Cortex of kidney (tissue), 1 donor: ENCODE measurements at places on chromosomes 5 and 9.

GRCh38 chr5:169131616-169132301 is 169.2 kb downstream of the SLIT3 start:
- DNase-seq: no peak

- no peak for DNase-seq
These were observed 14.1 kb downstream of the LCN10 start for GRCh38 chr9:136728548-136729123.

- no peak for DNase-seq
These were observed 633 bp upstream of the PPP1R26 start for GRCh38 chr9:135478829-135479468.

- no peak for DNase-seq
These were observed at the start of gene SYNPO for GRCh38 chr5:150640311-150641005. TSS of gene SYNPO (plus strand) at chr5:150640660. CDS start at chr5:150648276, 7,616 bp downstream.

- DNase-seq: no peak
These were observed 92.7 kb downstream of the PCSK1 start for GRCh38 chr5:96340357-96340756.

- DNase-seq: no peak
These were observed 17.2 kb downstream of the ADAMTS13 start for GRCh38 chr9:133439337-133439736.

DNA sequence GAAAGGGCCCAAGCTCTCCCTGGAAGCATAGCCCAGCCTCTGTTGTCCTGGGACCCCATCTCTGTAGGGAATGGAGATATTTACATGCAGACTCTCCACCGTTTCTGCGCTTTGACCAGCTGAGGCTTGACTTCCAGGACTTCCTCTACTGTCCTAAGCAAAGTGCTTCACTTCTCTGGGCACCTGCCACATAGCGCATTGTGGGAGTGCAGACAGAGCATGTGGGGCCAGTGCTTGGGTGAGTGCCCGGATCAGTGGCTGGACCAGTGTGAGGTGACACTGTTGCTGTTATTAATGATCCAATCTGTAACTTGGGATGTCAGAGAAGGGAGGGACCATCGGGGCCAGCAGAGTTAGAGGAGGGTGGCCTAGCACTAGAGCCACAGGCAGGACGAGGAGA is 10.5 kb downstream of the CXCL14 start:
- no peak for DNase-seq

DNA sequence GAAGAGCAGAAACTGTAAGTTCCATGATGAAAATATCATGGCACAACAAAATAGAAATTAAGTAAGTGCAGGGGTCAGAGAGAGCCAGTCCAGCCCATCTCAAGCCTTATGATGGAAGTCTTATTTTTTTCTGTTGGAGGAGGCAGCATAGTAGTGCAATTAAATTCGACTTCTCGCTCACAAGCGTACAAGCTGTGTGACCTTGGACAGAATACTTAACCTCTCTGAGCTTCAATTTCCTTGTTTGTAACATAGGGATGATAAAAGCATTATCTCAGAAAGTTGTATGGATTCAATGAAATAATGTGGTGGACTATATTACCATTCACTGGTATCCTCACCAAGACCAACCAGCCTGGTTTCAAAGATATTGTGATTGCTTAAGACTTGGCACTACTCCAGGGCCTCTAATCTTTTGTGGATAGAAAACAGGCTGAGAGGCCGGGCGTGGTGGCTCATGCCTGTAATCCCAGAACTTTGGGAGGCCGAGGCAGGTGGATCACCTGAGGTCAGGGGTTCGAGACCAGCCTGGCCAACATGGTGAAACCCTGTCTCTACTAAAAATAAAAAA is 26.8 kb upstream of the MVB12B start:
- DNase-seq: no peak

DNA sequence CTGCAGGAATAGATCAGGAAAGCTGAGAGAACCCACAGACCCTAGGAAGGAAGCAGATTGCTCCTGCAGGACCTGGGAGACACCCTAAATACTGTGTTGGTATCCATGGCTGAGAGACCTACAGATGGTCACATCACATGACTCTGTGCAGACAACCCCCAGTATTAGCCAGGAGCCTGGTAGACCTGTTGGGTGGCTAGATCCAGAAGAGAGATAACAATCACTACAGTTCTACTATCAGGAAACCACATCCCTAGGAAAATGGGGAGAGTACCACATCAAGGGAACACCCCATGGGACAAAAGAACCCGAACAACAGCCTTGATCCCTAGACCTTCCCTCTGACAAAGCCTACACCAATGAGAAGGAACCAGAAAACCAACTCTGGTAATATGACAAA is 24.2 kb upstream of the MELK start:
- DNase-seq: no peak

DNA sequence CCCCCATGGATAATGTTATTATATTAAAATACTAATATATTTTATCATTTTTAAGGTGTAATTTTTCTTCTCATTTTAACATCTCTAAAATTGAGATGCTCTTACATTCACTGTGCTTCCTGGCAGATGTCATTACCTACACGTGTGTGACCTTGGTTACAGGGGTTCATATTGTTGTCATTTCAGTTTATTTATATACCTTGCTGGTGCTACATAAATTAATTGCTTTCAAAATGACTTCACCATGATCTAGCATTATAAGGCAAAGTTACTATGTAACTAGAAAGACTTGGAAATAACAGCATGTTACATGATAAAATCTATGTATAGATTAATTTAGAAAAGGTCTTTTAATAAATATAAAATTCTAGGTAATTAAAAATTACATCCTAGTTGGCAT is 60.9 kb downstream of the ARHGEF28 start:
- no peak for DNase-seq

DNA sequence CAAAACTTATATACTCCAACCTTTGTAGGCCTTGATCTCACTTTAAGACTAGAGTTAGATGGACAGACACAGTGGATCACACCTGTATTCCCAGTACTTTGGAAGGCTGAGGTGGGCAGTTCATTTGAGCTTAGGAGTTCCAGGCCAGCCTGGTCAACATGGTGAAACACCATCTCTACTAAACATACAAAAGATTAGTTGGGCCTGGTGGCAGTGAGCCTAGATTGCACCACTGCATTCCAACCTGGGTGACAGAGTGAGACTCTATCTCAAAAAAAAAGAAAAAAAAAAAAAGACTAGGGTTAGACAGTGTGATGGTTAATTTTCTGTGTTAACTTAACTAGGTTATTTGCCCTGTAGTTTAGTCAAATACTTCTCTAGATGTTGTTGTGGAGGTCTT is 74.1 kb downstream of the CFAP95 start:
- no peak for DNase-seq

DNA sequence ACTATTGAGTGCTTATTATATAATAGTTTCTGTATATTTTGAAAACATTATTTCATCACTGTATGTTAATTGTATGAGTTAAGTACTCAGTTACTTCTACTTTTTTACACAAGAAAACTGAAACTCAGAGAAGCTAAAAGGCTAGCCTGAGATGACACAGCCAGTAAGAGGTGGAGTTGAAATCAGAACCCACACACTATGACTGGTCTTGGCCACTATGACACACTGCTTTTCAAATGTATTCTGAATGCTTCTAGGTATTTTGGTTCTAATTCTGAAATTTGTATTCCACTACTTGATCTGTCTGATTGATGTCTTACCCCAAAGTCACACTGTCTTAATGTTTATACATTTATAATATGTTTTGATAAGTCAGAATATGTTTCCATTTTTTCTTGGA is 181.8 kb downstream of the ZDHHC21 start:
- DNase-seq: no peak

DNA sequence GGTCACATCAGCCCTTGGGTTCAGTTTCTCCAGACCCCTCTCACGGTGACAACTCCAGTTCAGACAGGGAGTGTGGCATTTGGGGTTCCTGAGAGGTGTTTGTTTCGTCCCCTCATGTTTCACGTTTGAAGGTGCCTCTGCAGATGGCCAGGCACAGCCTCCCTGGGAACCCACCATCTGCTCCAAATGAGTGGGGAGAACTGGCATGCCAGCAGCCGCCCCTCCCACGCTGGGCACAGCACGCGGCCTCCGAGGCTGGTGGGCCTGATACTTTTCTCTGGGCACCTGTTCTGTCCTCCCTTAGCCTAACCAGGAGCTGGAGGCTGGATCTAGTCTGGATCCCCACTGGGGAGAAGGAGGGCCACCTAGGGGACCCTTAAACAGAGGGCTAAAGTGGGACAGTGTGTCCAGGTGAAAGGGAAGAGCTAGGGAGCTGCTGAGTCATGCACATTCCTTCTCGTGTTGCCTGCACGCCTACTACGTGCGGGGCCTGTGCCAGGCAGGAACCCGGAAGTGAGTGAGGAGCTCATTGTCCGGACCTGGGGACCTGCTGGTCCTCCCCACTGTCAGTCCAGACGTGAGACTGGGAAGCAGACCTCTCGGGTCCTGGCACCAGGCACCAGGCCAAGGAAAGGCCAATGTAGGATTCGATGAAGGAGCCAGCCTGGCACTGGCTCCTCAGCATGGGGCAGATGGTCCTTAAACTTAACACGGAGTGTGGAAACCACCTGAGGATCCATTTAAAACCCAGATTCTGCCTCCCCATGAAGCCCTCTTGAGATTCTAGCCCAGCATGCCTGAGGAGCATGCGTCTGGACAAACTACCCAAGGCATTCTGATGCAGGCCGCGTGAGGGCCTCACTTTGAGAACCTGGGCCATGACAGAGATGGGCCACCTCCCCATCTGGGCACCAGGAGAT is 11.7 kb downstream of the DNM1 start:
- DNase-seq: no peak

DNA sequence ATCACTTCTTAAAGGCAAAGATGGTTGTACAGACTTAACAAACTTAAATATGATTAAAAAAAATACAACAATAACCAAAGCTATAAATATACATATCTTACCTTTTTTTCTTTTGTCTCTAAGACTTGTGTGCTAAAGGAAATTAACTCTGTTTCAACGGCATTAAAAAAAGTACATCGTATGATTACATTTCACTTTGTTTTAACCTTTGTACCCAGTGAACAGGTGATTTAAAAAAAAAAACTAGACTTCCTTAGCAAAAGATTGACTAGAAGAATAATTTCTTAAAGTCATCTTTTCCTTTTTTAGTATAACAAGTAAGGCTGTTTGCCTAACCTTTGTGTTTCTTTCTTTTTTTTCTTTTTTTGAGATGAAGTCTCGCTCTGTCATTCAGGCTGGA is at the start of gene LRRC19:
TSS of gene LRRC19 (minus strand) at position 182 of the 400 bp plus-strand sequence. CDS start 5,978 bp downstream, outside the sequence.
- no peak for DNase-seq

- no peak for DNase-seq
These were observed 64.4 kb upstream of the PCAT7 start for GRCh38 chr9:94490465-94490864.

DNA sequence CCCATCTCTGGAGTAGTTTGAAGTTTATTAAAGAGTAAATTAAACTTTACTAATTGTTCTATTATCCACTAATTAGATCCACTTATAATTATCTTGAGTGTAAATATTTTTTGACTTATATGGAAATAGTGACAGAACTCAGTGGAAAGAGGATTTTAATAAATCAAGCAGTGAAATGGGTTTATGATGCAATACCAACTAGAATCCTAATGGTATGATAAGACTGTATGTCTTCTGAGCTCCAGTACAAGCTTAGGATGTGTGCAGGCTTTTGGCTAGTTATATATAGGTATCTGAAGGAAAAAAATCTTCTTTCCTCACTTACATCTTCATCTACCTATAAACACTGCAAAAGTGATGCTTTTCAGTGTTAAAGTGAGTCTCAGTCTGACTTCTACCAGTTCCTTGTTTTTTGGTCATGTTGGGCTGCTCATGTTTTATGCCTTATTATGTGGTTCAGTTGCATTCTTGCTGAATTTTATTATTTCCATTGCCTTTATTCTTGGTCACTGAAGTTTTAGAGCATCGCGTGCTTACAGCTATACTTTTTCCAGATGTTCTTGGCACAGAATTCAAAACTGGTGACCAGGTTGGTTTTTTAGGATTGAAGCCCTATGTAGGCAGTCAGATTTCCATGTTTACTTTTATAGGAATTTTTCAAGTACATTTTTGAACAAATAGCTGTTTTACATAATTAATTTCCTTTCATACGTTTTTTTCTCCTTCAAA is 30.5 kb downstream of the XRCC4 start:
- no peak for DNase-seq

DNA sequence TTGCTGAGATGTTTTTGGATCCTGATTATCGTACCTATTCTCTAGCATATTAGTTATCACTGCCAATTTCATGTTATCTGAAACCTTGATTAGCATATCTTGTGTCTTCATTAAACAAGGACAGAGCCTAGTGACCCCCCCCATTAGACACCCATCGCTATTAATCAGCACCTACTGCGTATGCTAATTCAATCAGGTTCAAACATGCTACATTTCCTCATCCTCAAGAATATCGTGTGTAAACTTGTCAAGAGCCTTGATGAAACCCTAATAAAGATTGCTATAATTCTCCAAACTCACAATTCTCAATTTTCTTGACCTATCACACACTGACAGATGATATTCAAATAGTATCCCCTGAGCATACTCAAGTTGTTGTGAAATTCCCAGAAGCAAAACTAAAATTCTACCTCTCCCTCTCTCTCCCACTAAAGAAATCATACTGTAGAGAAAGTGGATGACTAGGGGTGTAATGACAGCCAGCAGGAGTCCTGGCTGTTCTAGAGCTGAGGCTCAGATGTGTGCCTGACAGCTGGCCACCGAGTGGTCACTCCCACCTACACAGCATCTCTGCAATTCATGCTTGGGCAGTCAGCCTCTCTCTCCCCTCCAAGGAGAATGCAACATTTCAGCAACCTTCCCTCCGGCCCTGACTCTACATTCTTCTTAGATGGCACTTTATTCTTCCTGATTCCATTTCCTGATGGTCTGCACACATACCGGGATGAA is 9.2 kb upstream of the ZNF354A start:
- no peak for DNase-seq

GRCh38 chr9:7622481-7622880 is 177.1 kb downstream of the DMAC1 start:
- no peak for DNase-seq

GRCh38 chr5:171813813-171814490 is 28.3 kb downstream of the SMIM23 start:
- no peak for DNase-seq

- no peak for DNase-seq
These were observed 21.4 kb downstream of the KLHL3 start for GRCh38 chr5:137714494-137714893.

DNA sequence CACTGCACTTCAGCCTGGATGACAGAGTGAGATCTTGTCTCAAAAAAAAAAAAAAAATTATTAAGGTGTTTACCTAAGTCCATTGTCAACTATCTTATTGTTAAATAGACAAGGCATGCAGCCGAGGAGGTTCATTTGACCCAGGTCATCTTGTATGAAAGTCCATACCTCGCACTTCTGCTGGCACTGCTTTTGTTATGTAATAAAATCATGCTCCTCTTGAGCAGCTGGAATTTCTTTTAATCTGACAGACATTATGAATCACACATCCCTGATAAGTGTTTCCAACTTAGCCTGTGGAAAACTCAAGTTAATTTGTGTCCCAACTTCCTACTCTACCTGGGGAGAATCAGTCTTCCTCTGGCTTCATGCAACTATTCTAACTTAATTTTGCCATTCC is 315.6 kb upstream of the KLF4 start:
- no peak for DNase-seq

- no peak for DNase-seq
These were observed at the start of gene ITK for GRCh38 chr5:157180374-157181264. TSS of gene ITK (plus strand) at chr5:157180840. CDS start at chr5:157180978, 138 bp downstream.

- DNase-seq: no peak
These were observed 681 bp upstream of the ETF1 start for GRCh38 chr5:138543730-138544104.

GRCh38 chr5:11609570-11610303 is 294.5 kb downstream of the CTNND2 start:
- no peak for DNase-seq

- no peak for DNase-seq
These were observed 17.1 kb upstream of the SYNPO start for GRCh38 chr5:150623152-150623877.
